KG1 (cell line): ENCODE measurements at places on chromosomes 1 and 21.

GRCh38 chr1:205658943-205659581 lies 21.2 kb downstream of the SLC45A3 start:
- DNase-seq: peak; percentile 31

GRCh38 chr1:160575112-160575664 lies 4.1 kb downstream of the CD84 start:
- DNase-seq: peak; percentile 36

- DNase-seq: no peak
Observed at GRCh38 chr1:7402548-7402850, 368.6 kb upstream of the VAMP3 start.

DNA sequence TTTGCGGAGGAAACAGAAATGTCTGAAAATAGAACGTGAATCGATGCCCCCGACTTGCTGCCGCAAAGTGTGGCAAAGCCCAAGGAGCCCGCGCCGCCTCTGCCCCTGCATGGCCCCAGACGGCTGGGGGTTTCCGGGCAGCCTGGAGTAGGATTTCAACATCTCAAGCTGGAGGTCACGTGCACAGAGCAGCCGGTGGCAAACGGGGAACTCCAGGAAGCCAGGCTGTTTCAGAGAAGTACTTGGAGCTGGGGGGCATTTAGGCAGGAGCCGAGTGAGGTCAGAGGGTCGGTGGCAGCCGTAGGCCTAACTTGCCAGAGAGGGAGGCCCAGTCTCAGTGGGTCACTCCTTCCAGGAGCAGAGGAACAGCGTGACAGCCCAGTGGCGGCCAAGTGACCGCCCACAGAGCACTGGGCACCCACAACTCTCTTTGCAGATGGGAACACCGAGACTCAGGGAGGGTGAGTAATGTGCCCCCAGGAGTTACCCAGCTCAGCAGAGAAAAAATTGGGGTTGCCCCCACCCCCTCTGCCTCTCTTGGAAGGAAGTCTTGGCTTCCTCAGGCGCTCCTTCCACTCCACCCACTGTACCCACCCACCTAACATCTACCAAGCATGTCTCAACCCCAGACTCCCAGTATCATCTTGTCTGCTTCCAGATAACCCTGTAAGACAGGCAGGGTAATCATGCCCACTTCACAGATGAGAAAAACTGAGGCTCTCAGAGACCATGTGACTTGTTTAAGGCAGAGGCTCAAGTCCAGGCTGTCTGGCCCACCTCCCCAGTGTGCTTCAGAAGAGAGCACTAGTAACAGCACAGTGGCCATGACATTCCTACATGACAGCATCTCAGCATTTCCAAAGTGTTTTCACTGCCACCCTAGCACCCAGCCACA lies 179.4 kb downstream of the HIVEP3 start:
- DNase-seq: peak; percentile 87

- DNase-seq: no peak
Observed at GRCh38 chr1:156910309-156910782, 10.1 kb upstream of the LRRC71 start.

GRCh38 chr21:36145259-36145658 lies 10.4 kb downstream of the CBR3 start:
- no peak for DNase-seq

DNA sequence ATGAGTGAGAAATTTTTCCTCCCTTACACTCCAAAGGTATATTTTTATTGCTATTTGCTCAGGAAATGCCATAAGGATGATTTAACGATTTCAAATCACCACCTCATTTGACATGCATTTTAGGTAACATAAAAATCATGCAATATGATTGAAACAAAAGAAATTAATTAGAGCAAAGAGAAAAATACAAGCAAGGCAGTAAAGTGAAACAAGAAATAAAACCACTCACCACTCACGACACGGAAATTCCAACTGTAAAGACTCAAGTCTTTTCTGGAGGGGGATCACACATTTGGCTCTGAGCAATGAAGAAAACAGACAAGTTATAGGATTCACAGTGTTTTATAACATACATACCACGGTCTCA lies 86.8 kb upstream of the ARHGAP29 start:
- no peak for DNase-seq

DNA sequence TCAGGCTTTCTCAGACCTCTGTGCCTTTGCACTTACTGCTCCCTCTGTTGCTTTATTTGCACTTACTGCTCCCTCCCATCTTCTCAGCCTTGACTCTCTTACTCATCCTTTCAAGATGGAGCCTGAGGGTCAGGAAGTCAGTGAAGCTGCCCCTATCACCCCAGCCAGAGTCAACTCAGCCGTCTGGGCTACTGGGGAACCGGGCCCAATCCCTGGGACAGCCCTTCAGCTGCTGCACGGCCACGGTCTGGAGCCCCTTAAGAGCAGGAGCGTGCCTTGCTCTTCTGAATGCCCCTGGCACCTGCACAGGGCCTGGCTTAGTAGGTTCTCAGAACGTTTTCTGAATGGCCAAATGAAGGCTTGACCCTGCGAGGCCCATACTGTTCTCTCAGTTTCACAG lies 244.4 kb downstream of the FOXD2 start:
- DNase-seq: no peak

DNA sequence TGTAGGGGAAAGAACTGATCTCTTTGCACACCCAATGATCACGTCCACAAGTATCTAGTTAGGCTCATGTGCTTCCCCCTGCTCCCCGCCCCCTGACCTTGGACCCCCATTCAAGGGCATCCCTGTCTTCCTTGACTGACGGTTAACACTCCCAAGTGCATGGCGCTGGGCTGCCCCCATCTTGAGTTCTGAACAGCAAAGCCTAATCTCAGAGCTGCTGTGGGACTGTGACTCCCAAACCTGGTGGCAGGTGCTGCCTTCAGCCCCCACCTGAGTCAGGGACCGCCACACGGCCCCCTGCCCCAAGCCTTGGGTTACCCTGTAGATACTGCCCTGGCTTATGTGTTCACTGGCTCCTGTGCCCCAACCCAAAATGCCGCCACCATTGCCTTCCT lies 925 bp downstream of the TNNI1 start:
- no peak for DNase-seq

DNA sequence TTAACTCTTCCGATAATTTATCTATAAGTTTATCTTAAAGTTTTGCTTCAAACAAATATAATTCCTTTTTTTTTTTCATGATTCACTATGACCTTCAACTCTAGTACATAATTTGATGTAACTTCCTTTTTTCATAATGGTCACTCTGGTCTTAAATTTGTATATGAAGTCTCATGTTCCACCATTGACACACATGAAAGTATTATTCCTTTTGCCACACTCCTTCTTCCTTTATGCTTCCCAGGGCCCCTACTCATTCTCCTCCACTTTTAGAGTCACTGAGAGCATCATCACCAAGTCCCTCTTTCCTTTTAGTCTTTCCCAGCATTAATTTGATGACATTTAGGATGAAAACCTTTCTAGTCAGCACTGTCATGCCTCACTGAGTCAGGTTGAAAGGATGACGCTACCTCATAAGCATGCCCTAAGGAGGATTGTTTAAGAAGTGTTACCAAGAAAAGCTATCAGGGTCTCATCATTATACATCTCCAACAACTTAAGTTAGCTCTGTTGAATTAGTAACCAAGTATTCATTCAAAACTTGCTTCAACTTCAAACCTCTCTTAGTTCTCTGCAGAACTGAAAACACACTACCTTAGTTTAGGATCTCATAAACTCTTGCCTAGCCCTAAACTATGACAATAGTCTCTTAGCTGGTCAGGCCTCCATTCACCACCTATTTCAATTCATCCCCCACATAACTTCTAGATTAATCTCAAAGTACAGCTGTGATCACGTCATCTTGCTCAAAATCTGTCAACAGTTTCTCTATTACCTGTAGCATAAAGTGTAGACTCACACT lies 14.5 kb downstream of the AUNIP start:
- no peak for DNase-seq

- DNase-seq: no peak
Observed at GRCh38 chr1:170559166-170559565, 27.2 kb downstream of the GORAB start.

DNA sequence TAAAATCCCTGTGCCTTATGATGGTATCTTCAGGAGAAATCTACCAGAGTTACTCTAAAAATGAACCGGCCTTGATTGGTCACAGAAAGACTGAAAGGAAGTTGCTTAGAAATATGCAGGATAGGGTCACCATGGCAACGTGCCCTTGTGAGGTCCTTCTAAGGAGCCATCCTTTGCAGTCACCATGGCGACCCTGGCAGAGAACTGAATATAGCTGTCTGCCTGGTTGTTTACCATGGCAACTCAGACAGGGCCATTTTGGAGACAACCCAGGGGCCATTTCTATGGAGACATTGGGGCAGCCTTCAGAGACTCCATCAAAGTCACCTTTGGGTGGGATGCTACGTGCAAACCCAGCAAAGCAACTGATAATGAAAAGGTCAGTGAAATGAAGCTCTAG lies 43.0 kb downstream of the SNX7 start:
- DNase-seq: no peak

- DNase-seq: peak; percentile 35
Observed at GRCh38 chr1:96722161-96722922, 758 bp downstream of the PTBP2 start.

DNA sequence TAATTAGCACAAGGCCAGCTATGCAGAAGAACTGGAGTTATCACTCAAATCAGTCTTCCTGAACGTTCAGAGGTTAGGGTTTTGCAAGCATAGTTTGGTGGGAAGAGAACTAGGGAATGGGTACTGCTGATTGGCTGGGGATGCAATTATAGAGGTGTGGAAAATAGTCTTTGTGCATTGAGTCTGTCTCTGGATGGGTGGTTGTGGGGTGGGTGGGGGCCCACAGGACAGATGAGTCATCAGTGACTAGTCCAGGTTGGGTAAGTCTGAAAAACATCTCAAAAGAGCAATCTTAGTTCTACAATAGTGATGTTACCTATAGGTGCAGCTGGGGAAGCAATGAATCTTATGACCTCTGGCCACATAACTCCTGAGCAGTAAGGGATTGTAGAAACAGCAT lies 89.7 kb upstream of the HMCN1 start:
- no peak for DNase-seq

- DNase-seq: no peak
Observed at GRCh38 chr21:41443562-41443961, 17.5 kb downstream of the MX1 start.

DNA sequence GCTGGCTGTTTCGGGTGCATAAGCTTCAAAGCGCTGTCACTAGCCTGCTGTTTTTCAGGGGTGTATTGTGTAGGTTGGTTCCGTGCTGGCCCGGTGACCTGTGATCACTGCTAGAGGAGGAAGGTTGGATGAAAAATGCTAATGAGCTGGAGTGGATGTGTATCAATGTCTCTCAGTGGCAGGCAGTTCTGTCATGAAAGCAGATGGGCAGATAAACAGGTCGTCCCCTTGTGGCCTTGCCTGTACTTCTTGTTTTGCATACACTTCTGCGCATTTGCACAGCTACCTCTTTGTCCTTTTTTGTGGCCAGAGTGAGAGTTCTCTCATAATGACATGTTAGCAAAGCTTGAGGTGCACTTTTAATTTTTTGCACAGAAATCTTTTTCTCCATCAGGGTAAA lies 2.9 kb downstream of the SELENON start:
- DNase-seq: no peak
